Activated CD4-positive, alpha-beta T cell treated with anti-CD3 and anti-CD28 coated beads, Interleukin-2, amount 50 U/mL, for 48 hours (primary cell): ENCODE measurements at places on chromosomes 6 and 20.

DNA sequence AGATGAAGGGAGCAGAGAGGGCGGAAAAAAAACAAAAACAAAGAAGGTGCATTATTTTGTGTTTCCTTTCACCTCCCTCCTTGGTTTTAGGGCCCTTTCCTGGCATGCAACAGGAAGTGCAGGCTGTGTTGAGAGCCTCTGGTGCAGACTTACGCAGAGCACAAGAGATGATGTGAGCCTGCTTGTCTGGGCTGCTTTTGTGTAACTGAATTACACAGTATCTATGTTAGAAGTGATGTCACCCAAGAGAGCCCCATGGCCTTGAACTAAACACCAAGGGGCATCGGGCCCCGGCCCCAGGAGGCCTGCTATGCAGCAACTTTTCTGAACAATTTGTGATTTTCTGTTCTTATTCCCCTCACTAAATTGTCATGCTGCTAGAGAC is 25.5 kb downstream of the GNAS start:
- no peak for DNase-seq

- DNase-seq: no peak
Observed at GRCh38 chr6:168182908-168183612, 104.0 kb upstream of the FRMD1 start.

GRCh38 chr6:4920914-4921410 is 82.9 kb downstream of the RPP40 start:
- DNase-seq: no peak

DNA sequence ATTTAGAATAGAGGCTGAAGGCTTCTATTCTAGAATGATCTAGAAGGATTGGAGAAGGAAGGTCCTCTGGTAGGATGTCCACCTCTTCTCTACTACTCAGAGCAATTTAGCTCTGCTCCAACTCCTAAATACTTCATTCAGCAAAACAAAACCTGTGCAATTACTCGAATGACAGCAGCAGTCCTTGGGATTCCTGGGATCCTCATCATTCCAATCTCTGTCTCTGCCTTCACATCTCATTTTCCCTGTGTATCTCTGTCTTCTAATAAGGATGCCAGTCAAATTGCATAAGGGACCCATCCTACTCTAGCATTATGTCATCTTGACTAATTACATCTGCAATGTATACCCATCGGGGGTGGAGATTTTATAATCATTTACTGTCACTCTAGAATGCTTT is 5.5 kb upstream of the AIG1 start:
- DNase-seq: no peak

- DNase-seq: peak; percentile 26
Observed at GRCh38 chr20:58700121-58700821, 7.7 kb downstream of the NPEPL1 start.

DNA sequence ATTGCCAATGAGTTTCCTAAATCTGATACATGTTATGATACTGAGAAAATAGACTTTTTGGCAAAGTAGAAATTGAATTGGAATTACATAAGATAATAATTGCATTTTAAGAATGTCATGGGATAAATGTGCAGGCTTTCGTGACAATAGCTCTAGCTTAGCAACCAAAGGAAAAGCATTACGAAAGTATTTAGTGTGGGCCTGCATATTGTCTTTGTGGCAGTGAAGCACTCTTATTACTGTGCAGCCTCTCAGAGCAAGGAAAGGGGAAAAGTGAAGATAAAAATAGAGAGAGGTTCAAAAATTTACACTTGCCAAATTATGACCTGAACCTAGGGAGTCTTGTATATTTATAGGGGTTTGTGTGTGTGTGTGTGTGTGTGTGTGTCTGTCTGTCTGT is 12.6 kb upstream of the DEFB113 start:
- no peak for DNase-seq

GRCh38 chr20:35436177-35436573 is 1.9 kb downstream of the GDF5 start:
- no peak for DNase-seq

- no peak for DNase-seq
Observed at GRCh38 chr6:3731700-3732099, 19.8 kb downstream of the PXDC1 start.

GRCh38 chr6:148535976-148536375 is 193.3 kb downstream of the SASH1 start:
- DNase-seq: no peak

GRCh38 chr6:74705451-74705850 is 500.4 kb downstream of the COL12A1 start:
- DNase-seq: no peak
